ENCODE measurements at places on chromosomes 2 and 18.

DNA sequence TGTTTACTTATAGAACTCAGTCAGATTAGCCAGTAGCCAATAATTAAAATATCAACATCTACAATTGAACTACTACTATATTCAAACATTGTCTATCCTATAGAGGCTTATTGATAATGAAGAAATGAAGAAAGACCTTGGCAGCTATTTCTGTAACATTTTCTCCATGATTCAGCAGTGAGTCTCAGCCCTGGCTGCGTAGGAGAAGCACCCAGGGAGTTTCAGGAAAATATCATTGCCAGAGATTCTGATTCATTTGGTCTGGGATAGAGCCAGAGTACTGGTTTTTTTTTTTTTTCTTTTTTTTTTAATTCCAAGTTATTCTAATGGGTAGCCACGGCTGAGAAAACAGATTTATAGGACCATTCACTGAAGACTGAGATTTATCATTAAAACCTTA, 404.8 kb downstream of the TXNL1 start:
- no peak for DNase-seq

- DNase-seq, result no peak
Measured at GRCh38 chr2:109472331-109472959, 141.3 kb downstream of the SEPTIN10 start.

DNA sequence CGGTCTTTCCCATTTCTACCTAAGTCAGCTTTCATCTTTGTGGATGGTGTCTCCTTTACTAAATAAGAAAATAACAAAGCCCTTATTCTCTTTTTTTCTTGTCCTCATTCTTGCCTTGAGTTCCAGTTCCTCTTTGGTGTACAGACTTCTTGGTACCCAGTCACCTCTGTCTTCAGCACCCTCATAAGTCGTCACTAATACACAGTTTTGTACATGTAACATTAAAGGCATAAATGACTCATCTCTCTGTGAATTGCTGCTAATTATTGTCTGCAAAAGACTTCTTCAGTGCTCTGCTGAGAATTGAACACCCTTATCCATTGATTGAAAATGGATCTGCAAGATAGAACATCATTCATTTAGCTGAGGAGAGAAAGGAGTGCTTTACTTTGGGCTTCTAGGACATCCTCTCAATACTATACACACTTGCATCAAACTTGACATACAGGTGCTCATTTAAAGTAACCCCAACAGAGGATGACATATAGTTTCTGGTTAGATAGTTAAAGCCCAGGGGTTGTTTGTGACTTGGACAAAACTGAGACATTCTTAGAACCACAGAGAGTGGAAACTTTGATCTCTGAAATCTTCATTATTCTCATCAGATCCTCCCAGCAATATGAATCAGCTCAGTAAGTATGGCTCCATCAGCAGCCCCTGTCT, 97.0 kb downstream of the XRCC5 start:
- DNase-seq, result no peak

DNA sequence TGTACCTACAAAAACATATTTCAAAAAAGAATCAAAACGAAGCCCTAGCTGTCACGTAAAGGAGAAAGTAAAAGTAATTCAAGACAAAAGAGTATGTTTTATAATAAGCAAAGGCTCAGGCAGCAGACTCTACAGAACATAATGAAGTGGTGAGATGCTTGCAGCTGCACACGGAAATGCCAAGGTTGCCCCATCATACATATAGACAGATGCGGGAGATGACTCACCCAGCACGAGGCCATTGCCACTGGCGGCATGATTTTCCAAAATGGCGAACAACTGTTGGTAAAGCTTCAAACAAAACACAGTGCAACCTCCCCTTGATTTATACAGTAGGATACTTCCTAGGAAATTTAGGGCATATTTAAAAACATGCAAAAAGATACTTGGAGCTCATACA, 26.0 kb upstream of the C1QL2 start:
- DNase-seq, result no peak

- DNase-seq, result no peak
Measured at GRCh38 chr2:30293303-30293921, 62.1 kb downstream of the LBH start.

GRCh38 chr2:46704041-46704440, 211.6 kb downstream of the MCFD2 start:
- DNase-seq, result no peak

DNA sequence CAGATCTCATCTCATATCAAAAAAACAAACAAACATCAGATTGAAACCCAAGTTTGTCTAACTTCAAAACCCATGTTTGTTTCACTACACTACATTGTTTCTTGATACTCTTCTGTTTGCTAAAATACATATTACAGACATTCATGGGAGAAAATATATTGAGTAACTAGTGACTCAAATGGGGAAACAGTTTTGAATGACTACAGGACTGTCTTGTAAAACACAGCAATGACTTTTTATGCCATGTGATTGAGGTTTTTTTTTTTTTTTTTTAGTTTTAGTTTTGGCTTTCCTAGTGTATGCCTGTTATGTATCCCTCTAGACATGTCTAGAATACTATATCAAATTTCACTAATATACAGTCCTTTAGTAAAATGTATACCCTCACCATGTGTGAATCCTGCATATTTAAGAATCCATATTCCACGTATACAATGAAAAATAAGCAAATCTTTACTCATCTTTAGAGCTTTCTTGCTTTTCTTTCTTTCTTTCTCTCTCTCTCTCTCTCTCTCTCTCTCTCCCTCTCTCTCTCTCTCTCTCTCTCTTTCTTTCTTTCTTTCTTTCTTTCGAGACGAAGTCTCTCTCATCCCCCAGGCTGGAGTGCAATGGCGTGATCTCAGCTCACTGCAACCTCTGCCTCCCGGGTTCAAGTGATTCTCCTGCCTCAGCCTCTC, 46.6 kb upstream of the SERTAD2 start:
- no peak for DNase-seq

- no peak for DNase-seq
Measured at GRCh38 chr2:214410918-214411554, at the start of gene VWC2L. Gene VWC2L, plus strand, starts transcription at chr2:214411054. Its CDS starts 3,140 bp downstream, at chr2:214414194.

- no peak for DNase-seq
Measured at GRCh38 chr2:240191001-240191400, 50.5 kb upstream of the OTOS start.

GRCh38 chr2:194567661-194568017, 1089.4 kb upstream of the SLC39A10 start:
- DNase-seq, result no peak

GRCh38 chr2:239040152-239040761, 192.4 kb downstream of the TWIST2 start:
- DNase-seq, result no peak

DNA sequence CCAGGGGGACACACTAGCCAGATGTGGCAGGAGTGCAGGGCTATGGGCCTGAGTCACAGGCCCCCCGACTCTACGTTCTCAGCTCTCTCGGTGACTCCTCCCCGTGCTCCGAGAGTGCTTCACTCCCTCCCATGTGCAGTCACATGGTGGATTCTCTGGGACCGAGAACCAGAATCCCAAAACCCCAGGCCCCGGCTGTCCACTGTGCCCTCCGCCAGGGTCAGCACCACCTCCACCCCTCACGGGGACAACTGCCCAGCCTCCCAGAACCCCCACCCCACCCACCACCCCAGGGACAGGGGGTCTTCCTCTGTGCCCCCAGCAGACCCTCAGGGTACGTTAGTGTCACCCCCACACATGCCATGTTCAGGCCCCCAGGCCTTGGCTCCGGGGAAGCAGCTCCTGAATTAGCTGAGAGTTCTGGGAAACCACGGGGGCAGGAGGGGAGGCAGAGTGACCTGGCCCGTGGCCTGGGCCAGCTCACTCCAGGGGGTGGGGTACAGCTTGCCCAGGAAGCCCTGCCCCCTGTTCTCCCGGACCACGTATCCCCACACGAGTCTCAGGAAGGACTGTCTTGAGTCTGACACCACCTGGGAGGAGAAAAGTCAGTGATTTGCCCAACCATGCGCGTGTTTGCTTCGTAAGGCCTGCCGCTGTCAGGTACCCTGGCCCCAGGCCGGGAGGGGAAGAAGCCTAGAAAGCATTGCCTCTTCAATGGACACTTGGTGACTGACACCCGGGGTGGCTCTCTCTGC, 4.4 kb downstream of the RAMP1 start:
- no peak for DNase-seq

DNA sequence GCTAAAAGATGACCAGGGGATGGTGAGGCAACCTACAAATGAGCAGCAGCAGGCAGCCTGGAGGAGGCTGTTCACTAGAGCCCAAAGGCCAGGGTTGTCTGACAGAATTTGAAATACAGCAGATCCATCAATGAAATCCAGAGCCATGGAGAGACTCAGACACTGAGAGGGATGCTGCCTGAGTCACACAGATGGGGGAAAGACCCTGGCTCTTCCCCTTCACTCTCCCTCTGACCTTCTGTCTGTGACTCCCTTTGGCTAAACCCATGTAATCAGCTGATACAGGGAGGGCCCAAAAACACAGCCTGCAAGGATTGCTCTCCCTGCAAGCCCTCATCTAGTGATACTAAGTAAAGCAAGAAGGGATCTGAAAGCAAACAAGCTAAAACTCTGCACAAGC, 166.5 kb upstream of the SPOPL start:
- no peak for DNase-seq

DNA sequence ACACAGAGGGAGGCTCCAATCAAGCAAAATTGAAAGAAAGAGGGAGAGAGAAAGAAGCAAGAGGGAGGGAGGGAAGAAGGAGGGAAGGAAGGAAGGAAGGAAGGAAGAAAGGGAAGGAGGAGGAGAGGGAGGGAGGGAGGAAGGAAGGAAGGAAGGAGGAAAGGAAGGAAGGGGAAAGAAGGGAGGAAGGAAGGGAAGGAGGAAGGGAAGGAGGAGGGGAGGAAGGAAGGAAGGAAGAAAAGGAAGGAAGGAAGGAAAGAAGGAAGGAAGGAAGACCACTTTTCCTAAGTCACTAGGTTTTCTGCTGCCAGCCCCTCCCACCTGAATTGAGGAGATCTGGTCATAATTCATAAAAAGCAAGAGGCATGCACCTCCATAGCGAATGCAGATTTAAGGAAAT, 287.0 kb downstream of the SP3 start:
- DNase-seq, result no peak

- DNase-seq, result no peak
Measured at GRCh38 chr2:217520356-217521010, 482.3 kb downstream of the TNS1 start.

DNA sequence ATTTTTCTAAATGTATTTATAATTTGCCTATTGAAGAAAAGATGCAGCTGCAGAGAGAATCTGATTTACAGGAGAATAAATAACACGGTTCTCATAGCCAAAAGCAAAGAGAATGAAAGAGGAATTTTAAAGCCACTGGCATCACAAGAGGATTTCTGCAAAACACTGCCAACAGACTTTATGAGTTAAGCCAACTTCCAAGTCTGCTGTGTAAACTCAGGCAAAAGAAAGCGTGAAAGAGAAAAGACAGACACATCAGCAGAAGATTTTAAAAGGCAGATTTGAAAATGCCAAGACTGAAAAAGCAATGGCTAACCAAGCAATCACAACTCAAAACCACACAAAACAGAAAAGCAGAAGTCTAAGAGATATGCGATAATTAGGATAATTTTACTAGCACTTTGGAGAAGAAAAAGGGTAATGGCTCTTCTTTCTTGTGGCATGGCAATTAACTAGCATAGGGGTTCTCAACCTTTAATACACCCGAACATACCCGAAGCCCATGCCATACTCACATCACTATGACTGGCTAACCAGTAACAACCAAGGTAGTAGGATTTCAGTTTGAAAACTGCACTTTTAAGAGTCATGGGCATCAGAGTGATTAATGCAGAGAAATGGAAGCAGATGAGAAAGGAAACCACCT, 4.9 kb downstream of the DARS1 start:
- no peak for DNase-seq

- DNase-seq, result no peak
Measured at GRCh38 chr2:12720278-12720620, 3.5 kb downstream of the TRIB2 start.

GRCh38 chr2:152585830-152586484, 131.3 kb downstream of the PRPF40A start:
- no peak for DNase-seq

DNA sequence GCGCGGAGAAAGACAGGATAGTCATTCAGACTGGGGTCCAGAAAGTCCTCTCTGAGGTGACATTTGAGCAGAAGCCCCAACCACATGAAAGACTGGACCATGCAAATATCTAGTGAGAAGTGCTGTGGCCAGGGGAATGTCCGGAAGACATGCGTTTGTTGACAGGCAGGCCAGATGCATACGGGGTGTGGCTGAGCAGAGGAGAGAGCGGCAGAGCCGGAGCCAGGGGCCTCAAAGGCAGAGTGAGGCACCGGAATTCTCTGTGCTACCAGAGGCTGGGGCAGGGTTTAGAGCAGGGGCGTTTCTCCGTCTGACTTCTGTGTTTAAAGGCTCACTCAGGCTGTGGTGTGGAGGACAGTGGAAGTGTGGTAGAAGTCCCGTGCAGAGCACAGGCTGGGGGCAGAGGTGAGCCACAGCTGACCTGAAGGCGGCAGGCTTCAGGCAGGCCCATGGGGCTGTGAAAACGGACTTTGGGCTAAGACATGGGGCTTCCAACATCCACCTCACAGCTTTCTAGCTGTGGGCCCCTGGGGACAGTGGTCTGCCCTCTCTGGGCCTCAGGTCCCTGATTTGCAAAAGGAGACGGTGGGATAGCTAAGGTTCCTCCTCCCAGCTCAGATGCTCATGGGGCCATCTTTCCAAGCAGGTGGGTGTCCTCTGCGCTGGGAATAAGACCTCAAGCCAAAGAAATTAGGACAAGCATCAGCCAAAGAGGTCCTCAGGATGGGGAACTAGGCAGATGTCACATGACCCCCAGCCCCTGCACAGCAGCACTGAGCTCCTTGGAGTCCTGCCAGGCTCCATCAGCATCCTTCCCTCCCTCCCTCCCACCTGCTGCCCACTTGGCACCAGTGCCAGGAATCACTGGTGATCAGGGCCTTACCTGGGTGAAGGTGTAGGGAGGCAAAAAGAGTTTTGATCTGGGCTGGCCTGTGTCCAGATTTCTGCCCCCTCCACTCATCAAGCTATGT, 11.2 kb downstream of the RUFY4 start:
- no peak for DNase-seq

DNA sequence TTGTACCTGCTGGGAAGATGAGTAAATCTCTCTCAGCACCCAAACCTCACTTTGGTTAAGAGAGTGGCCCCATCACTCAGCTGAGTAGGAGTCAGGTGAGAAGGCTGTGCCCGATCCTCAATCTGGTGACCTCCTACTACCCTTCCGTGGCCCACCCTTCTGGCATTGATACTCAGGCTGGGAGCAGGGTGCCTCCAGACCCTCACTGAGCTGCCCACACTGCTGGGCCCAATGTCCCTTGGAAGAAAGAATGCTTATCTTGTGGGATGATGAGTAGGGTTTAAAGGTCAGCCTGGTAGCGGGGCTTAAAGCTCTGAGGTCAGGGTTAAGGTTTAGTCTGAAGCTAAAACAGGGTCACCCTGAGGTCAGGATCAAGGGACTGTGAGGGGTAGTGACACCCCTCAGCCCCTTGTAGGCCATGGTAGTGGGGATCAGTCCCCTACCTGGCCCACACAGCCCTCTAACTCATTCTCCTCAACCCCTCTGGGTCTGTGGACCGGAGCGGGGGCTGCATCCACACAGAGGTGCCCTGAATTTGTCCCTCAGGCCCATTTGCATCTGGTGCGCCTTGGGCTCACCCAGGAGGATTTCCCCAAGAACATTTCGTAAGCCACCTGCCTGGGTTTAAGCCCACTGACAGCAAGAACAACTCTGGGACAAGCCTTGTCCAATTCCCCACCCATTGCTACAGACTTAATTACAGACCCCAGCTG, 123.8 kb downstream of the CYP26B1 start:
- no peak for DNase-seq

All from T-helper 17 cell (primary cell).